ENCODE measurements at places on chromosomes 7 and 10. TPM values are rescaled to one million over a fixed set of nuclear protein-coding genes. Genes with fewer than 3 reads are reported as not detected.

LRIT1 gene
- total RNA-seq, result not detected

VPS26A gene
- 44.2 TPM for total RNA-seq

TSPAN12 gene
- total RNA-seq, result 9.8 TPM

MYO3A gene
- total RNA-seq, result 0.29 TPM

PAX2 gene
- total RNA-seq, result not detected

MYPN gene
- 0.23 TPM for total RNA-seq

GNA12 gene
- 65.8 TPM for total RNA-seq

VAX1 gene
- not detected for total RNA-seq

CYP17A1 gene
- total RNA-seq, result 1.6 TPM

WEE2 gene
- total RNA-seq, result not detected

HMX3 gene
- total RNA-seq, result not detected

Data from posterior vena cava (tissue), 2 donors.